Smooth muscle cell of the brain vasculature (primary cell): ENCODE measurements at places on chromosomes 2 and 18.

DNA sequence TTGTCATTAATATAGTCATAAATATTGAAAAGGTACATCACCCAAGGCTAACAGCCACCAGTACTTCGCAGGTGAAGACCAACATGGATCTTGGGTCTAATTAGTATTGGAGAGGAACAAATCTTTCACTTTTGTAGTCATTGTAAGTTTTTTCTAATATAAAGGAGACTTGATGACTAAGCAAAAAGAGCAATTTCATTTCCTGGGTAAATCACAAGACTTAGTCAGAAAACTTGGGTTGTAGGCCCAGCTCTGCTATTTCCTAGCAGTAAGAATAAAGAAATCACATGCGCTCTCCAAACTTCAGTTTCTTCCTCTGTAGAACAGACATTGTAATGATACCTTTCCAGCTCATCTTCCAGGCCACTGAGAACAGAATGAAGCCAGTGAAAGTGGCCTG lies 40.9 kb downstream of the NRP2 start:
- DNase-seq, result no peak

DNA sequence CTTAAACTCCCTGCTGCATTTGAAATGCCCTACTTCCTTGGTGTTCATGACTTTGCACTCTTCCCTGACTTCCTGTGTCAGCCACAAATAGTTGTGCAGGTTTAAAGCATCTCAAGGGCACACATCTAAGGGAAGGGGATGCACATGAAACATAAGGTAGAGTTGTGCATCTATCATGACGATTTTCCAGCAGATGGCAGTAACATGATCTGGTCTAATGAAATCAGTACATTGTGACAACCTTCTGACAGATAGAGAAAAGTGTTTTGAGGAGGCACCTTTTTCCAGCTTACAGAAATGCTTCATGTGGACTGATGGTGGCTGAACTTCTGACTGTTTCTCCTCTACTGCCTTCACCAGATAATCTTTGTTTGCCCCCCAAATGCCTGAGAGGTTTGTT lies 238.9 kb downstream of the XIRP2 start:
- DNase-seq, result no peak

DNA sequence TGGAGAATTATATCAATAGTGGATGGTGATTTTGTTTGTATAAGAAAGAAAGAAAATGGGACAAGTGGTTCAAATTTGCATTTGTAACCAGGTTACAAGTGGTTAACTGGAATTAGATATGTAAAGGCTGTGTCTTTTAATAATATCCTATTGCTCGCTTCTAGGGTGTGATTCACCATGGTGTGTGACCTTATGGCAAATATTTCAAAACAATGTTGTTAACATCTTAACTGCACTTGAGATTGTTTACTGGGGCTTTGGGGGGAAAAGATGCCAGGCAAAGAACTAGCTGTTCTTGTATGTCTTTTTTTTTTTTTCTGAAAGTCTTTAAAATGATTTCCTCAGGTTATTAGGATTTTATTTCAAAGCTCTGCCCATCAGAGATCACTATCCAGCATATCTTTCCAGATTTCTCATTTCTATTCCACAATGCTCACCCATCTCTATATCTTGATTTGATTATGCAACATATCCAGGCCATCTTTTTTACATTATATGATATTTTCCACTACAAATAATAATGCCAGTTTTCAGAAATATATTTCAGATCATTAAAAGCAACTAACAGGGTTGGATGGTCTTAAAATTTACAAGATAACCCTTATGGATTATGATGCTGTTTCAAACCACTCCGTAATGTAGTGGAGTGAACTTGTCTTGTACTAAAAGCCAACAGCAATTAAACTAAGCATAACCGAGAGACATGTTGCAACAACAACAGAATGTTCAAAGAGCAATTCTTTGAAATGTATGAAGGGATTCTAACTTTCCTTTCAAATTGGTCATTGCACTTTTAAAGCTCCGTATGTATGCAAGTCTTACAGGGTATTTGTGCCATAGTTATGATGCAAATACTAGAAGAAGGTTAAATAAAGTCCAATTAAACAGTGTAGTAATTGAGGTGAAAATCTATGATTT lies 341.5 kb upstream of the ETAA1 start:
- no peak for DNase-seq

DNA sequence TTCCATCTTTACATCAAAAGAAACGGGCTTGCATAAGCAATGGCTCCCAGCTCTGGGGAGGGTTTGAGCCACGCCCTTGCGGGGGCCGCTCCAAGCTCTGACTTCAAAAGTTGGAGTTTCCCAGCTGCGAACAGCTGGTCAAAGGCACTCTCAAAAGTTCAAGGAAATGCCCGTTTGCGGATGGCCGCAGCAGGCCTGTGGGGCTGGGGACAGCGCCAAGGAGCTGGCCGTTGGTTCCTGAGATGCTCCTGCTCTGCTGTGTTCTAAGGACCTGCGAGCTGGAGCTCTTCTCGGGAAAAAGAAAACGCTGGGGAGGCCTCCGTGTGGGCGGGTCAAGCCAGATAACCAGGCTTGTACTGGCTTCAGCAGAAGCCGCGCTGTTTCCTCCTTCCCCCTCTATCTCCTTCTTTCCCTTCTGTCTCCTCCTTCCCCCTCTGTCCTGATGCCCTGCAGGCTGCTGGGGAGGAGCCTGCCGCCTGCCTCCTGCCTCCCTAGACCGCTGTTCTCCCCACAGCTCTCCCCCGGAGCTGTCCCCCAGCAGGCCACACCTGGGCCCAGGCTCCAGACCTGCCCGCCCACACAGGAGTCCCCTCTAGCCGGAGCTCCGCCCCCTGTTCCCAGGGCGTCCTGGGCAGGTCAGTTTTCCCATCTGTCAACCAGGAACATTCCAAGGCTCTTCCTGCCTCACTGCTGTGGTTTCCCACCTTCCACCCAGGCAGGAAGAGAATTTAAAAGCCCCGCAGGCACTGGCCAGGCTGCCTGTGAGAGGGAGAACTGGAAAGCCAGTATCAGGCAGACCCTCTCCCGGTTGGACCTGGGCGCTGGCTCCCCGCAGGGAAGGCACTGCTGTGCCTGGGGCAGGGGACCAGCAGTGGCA lies 14.1 kb downstream of the KLF11 start:
- DNase-seq, result no peak

- peak; percentile 76 for DNase-seq
These were observed 219.6 kb upstream of the RAB12 start for GRCh38 chr18:8389391-8390340.

GRCh38 chr2:239689985-239690384 lies 289.2 kb upstream of the HDAC4 start:
- DNase-seq, result no peak

- DNase-seq, result no peak
These were observed 82.8 kb upstream of the REV1 start for GRCh38 chr2:99572373-99573164.

- DNase-seq, result no peak
These were observed 56.0 kb upstream of the NFU1 start for GRCh38 chr2:69493268-69493667.
